ENCODE measurements at places on chromosomes 13 and 19.

- DNase-seq = no peak
Measured at GRCh38 chr13:36520111-36520510, 87.8 kb downstream of the CCNA1 start.

- no peak for DNase-seq
Measured at GRCh38 chr13:73201626-73202025, 142.8 kb downstream of the KLF5 start.

GRCh38 chr13:31945202-31945961, 86.2 kb upstream of the FRY start:
- DNase-seq = no peak

DNA sequence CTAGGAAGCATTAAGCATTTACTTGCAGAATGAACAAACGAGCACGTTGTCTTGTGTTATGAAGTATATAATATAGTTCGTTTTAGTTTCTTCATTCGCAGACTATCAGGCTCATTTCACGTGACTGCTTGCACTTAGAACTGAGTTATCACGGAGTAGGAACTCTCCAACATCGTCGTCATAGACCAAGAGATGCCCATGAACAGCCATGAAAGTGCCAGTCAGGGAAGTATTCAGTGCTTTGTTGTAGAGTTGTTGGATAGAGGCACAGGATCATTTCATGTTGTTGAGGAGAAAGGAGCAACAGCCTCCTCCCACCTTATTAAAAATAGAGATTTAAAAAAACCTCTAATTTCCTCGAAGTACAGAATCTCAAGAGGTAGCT, 977 bp upstream of the IL17D start:
- DNase-seq = no peak

DNA sequence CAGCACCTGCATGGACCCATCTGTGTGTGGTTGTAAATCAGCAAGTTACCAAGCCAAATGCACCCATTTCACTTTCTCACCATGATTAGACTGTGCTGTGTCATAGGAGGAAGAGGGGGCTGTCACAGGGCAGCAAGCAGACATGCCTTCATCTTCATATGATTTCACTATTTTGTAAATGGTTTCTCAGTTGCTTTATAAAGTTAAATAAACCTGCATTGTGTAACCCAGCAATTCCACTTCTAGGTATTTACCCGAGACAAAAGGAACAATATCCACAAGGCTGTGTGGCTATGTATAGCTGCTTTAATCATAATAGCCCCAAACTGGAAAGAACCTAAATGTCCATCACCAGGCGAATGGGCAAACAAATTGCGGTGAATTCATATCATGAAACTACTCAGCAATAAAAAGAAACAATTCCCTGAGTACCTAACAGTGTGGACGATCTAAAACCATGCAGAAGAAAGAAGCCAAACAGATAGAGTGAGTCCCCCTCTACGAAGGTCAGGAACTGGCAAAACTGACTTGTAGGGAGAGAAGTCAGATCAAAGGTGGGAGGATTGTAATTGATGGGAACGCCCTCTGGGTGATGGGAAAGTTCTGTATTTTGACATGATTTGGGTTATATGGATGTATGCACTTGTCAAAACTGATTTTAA, 185.4 kb downstream of the COL4A1 start:
- no peak for DNase-seq

DNA sequence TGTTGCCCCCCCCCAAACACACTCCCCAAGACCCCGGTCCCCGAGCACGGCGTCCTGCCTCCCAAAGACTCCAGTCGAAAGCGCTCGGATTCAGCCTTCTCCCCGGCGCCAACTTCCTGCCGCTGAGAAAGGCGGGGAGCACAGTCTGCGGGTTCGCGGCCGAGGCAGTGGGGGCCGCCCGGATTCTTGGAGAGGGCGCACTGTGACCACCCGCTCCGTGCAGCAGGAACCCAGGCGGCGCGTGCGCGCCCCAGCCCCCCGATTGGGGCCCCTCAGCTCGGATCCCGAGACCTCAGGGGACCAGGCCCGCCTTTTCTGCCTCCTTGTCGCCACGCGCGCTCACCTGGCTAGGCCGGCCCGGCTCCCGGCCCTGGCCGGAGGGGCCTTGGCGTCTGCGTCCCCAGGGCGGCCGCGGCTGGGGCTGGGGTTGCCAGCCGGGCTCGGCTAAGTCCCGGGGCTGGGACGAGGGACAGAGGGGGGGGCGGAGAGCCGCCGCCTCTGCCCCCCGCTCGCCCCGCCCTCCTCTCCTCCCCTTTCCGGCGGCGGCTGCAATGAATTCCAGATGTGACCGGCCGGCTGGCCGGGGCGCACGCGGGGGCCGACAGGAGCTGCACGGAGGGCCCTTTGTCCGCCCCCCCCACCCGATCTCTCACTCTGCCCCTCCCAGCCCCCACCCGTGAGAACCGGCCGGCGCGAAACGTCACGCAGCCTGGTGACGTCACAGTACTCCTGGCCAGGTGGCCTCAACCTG, at the start of gene S1PR2:
TSS of gene S1PR2 (minus strand) at position 471 of the 751 bp plus-strand sequence. CDS start 6,426 bp downstream, outside the sequence.
- DNase-seq = peak; percentile 40

DNA sequence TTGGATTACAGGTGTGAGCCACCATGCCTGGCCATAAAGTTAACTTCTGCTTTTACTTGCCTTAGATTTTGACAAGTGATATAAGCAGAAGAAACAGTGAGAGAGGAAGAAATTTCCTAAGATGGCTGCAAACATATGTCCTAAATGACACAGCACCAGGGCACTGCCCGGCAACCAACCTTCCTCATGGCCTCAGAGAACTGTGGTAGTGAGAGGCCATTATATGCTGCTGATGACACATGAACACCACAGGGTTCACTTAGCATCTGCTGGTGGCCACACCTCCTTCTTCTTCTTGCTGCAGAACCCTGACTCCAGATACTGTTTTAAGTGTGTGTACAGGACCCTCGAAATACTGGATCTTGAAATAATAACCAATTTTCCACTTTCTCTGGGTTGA, 88.2 kb downstream of the KCTD12 start:
- no peak for DNase-seq
